ENCODE measurements at places on chromosomes 11 and 22.

DNA sequence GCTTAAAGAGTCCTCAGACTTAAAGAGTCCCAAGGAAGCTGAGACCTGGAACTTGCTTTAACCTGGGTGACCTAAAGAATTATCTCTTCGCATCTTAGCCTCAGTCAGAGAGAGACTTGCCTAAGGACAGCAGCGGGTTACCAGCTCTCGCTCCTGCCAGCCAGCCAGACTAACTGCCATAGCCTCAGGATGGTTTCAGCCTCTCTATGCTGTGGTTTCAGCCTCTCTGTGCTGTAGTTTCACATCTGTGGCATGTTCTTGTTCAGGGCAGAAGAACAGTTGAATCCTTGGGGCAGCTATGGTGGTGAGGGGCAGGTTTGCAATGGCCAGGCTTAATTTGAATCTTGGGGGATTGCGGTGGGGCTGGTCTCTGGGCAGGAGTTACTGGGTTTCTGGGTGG, 2.3 kb downstream of the FRMD8 start:
- no peak for DNase-seq

- DNase-seq = no peak
Measured at GRCh38 chr11:107263844-107264563, 193.6 kb downstream of the CWF19L2 start.

- no peak for DNase-seq
Measured at GRCh38 chr11:134644476-134645456, 232.7 kb upstream of the B3GAT1 start.

DNA sequence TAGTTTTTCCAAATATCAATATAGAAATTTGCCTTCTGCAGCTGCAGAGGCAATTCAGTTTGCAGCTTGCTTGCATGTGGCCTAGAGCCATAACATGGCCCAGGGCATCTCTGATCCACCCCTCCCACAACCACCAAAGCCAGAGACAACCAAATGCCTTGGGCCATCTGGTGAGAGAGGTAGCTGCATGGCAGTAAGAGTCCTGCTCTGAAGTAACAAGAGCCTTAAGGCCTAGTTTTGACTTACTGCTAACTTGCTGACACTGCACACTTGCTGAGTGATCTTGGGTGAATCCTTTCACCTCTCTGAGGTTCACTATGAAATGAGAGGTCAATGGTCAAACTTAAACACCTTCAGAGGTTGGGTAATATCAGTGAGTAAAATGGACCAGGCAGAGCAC, 4.9 kb upstream of the SPECC1L start:
- no peak for DNase-seq

DNA sequence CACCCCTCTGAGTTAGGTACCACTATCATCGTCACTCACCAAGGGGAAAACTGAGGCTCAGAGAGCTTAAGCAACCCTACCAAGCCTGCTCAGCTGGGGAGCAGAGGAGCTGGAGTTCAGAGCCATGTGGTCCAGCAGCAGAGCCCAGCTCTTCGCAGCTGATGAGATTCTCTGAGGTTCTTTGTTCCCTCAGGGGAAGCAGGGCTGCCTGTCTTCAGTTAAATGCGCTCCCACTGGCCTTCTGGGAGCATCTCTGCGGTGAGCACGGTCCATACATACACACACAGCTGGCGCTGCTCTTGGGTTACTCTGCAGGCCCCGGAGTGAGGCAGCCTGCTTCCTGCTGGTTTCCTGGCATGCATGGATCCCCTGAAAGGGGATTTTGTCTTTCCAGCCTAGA, 5.2 kb upstream of the PTGDR2 start:
- no peak for DNase-seq

DNA sequence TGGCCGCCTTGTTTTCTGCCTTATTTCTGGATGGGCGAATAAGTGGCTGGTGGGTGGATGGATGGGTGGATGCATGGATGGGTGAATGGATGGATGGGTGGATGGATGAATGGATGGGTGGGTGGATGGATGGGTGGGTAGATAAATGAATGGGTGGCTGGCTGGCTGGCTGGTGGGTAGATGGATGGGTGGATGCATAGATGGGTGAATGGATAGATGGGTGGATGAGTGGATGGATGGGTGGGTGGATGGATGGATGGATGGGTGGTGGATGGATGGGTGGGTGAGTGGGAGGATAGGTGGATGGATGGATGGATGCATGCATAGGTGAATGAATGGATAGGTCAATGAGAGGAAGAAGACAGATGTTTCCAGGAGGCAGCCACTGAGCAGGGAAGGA, 98.9 kb downstream of the CACNA1I start:
- no peak for DNase-seq

- DNase-seq = no peak
Measured at GRCh38 chr11:108662700-108663099, 2.2 kb upstream of the DDX10 start.

GRCh38 chr22:23122992-23123803, 18.6 kb downstream of the RSPH14 start:
- no peak for DNase-seq

GRCh38 chr11:78432956-78433355, 15.3 kb upstream of the GAB2 start:
- no peak for DNase-seq

DNA sequence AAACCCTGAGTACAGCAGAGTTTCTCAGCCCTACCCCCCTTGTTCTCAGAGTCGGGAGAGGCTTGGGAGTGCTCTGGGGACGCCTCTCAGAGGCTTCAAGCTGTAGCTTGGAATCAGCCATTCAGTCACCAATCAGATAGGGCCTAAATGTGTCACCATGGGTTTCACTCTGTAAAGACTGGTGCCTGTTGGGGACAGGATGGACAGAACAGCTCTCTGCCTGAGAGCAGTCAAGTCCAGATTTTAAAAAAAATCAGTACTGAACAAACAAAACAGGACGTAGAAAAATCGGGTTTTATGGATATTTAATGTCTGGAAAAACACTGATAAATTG, 1.3 kb downstream of the FADD start:
- DNase-seq = no peak

DNA sequence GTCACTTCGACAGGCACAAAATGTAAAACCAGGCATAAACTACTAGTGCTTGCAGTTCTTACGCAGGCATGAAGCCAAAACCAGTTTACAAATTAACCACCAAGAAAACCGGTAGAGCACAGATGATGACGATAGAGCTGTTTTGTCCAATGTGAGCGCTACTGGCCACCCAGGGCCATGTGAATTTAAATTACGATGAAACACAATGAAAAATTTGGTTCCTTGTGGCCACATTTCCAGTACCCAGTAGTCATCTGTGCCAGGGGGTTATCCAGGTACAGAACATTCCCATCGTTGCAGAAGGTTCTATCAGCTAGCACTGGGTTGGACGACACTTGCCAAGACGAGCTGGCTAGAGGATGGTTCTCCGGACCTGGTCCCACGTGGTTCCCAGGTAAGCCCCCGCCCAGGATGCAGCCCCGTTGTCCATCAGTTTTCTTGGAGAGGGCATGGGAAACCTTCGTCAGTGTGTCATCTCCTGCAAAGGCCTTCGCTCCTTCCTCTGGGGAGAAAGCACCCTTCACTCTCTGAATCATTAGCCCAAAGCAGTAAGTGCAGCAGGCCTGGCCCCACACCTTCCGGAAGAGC, 1.1 kb upstream of the CD81 start:
- no peak for DNase-seq

DNA sequence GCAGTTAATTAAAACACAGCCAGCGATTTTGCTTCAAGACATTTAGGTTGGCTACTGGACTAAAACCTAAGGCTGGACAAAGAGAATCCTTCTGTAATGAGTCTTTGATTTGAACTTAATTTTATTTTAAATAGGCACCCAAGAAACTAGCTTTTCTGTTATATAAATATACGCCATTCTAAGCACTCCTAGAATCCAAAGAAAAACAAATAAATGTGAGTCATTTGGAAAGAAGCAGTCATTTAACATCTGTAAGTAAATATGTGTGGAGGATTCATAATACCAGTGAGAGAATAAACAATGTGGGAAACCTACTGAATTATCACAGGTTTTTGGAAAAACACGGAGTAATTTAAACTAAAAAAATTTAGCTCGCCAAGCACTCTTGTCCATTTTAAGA, 1.2 kb upstream of the TECTA start:
- no peak for DNase-seq

DNA sequence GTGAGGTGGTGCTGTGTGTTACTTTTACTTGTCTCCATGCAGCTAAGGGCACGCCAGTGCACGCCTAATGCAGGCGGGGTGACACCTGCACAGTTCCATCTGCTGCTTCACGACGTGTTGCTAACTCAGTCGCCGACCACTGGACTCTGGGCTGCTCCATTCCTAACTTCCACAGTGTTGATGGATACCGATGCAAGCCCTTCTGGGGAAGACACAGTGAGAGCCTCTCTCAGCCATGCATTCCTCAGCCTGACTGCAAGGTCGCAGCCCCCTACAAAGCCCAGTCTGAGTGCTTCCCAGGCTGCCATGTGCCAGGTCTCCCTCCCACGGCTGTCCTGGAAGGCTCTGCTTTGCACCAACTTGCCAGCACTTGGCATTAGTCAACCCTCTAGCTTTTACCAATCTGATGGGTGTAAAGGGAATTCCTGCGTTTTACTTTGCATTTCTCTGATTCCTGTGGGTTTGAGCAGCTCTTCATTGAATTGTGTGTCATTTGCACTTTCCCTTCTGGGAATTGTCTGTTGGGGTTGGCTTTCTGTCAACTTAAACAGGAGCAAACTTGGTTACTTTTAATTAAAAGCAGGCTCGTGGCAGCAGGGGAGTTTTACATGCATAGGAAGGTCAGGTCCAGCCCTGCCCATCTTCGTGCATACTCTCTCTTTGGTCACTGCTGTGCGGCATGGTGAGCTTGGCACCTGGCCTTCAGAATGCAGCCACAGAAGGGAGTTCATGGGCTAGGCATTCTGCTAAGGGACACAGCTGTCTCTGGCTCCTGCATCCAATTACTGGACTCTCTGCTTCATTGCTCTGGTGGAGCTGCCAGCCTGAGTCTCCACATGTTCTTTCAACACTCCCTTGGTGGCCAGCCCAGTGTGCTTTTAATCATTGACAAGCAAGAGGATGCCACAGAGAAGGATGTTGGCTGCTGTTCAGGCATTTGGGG, 34.6 kb upstream of the SHANK2 start:
- DNase-seq = no peak

GRCh38 chr11:11975201-11976092, 33.0 kb downstream of the DKK3 start:
- no peak for DNase-seq

DNA sequence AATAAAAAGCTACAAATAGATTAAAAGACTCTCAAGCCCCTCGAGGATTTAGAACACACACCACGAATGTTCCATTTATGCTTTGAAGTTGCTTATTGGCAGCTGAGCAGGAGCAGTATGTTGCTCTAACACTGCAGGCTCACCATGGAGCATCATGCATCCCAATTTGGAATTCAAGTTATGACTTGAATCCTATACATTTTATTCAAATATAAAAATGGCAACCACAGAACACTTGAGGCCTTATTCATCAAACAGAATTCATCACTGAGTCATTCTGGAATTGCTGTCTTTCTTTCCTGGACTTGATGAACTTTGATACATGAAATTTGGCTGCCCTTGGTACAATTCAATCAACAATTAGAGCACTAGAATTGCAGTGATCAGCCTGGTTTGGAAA, 24.5 kb upstream of the BLID start:
- DNase-seq = no peak

DNA sequence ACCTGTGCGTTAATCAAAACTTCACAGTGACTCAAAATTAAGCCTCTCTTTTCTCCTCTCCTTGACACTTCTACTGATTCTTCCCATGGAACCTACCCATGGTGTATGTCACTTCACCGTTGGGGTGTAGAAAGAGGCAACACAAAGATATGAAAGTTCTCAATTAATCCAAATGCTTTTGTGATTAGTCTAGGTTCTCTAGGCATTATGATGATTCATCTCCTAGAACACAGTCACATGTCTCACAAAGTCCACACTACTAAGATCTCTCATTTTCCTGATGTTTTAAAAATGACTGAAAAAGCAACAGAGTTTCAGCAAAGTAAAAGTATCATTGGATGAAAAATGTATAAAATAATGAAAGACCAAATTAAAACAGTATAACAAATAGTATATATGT, 13.7 kb upstream of the SCGB2A2 start:
- DNase-seq = no peak

DNA sequence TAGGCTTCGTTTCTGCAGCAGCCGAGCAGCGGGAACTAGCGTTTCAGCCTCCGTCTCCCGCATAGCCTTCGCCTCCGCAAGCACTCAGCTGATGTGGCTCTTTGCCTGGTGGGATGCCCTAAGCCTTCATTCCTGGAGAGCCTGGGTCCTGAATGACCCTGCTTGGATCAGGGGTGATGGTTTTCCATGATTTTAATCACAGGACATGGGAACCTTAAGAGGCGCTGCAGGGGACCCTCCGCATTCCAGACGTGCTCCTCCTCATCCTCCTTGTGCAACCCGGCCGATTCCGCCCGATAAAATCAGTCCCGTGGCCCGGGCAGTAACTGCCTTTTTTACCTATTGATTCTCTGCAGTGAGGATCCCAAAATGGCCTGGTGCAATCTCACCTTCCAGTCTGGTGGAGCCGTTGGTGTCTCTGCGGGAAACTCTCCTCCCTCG, 8.2 kb downstream of the C11orf21 start:
- DNase-seq = no peak

DNA sequence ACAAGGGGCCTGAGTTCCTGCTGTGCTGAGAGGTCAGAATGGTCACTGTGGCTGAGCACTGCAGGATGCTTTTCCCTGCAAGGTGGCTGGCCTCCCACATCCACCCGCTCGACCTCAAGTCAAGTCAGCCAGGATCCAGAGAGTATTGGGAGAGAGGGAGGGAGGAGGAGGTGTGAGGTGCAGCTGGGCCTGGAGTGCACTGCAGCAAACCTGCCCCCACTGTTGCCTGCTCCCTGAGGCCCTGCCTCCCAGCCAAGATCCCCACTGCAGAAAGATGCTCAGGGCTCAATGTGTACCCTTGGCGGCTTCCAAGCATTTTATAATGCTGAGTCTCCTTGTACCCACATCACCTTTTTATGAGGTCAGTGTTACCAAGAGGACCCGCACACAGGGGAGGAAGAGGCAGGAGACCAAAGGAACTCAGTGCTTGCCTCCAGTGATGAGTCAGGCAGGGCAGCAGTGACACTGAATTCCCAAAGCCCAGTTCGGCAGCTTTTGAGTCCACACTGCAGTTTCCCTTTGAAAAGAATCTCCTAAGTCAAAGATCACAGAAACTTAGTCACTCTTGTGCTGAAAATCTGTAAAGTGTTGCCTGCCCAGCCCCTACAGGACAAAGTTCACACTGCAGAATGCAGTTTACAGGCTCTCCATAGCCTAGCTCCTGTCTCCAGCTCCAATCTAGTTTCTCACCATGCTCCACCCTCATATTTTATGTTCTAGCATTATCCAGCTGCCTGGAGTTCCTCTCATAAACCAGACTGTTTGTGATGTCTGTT, 3.1 kb downstream of the ENDOD1 start:
- no peak for DNase-seq

DNA sequence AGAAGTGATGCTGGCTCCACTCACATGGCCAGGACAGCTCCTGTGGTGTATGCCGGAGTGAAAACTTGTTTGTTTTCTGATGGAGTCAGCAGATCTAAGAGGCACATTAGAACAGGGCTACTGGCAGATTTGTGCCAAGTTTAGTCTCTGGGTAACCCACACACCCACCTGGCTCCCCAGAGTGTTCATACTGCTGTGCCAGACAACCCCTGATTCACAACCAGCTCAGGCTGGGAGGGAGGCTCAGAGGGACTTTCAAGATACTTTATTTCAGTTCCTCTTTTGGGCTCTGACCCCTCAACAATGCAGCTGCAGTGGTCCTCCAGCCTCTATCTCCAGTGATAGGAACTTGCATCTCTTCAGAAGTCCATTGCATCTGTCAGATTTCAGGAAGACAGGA, 8.5 kb downstream of the NTM start:
- no peak for DNase-seq

- DNase-seq = no peak
Measured at GRCh38 chr11:83691451-83691950, 405.3 kb upstream of the CCDC90B start.

- no peak for DNase-seq
Measured at GRCh38 chr11:115521825-115522224, 17.6 kb upstream of the CADM1 start.

All from stimulated activated CD8-positive, alpha-beta memory T cell treated with anti-CD3 and anti-CD28 coated beads, Interleukin-7, amount 100 ng/mL, for 1 hour (primary cell).